Endodermal cell (in vitro differentiated cells): ENCODE measurements at places on chromosomes 12 and 14. TPM values are rescaled to one million over a fixed set of nuclear protein-coding genes. Genes with fewer than 3 reads are reported as not detected.
A peak's percentile ranks its signal among the peaks of the same experiment; 100 is the strongest.

Gene MON2
- total RNA-seq = 42.3 to 51.6 TPM (median 43.3 TPM) in 3 replicates

GRCh38 chr14:94081386-94081820 is 293 bp downstream of the IFI27L1 start:
- H3K27me3 ChIP-seq = no peaks in the 10 kb centered on the region
- no peaks in the 10 kb centered on the region for H3K4me1 ChIP-seq
- no peak for DNase-seq
- peaks cover 24% of the 10 kb centered on the region for H3K36me3 ChIP-seq
- no peak overlapping the region for H3K27ac ChIP-seq

GRCh38 chr12:84435682-84436081 is 476.9 kb downstream of the SLC6A15 start:
- no peaks in the 10 kb centered on the region for H3K27me3 ChIP-seq
- no peaks in the 10 kb centered on the region for H3K4me1 ChIP-seq
- no peak for DNase-seq
- no peaks in the 10 kb centered on the region for H3K36me3 ChIP-seq
- H3K4me3 ChIP-seq = no peak overlapping the region

- H3K27ac ChIP-seq = no peak overlapping the region
- H3K36me3 ChIP-seq = no peaks in the 10 kb centered on the region
- H3K27me3 ChIP-seq = no peaks in the 10 kb centered on the region
- DNase-seq = no peak
- no peaks in the 10 kb centered on the region for H3K4me1 ChIP-seq
These were observed 15.2 kb downstream of the STON2 start for GRCh38 chr14:81384900-81385299.

DNA sequence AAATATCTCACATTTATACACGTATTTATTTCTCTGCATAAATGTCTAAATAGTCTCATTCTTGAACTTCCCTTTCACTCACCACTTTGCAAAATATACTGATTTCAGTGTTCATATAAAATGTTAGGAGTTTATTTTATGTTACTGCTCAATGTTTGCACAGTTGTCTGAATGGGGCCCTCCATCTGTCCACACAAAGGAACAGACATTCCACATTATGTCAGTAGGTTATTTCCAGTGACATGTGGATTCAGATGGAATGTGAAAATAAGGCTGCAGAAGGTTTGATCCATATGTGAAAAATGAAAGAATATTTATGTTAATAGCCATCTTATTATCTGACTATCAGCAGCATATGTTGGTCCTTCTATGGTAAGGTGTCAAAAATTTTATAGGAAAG is 994.4 kb upstream of the SEL1L start:
- no peaks in the 10 kb centered on the region for H3K36me3 ChIP-seq
- no peak overlapping the region for H3K27ac ChIP-seq
- H3K4me1 ChIP-seq = no peaks in the 10 kb centered on the region
- H3K27me3 ChIP-seq = no peaks in the 10 kb centered on the region
- DNase-seq = no peak

DNA sequence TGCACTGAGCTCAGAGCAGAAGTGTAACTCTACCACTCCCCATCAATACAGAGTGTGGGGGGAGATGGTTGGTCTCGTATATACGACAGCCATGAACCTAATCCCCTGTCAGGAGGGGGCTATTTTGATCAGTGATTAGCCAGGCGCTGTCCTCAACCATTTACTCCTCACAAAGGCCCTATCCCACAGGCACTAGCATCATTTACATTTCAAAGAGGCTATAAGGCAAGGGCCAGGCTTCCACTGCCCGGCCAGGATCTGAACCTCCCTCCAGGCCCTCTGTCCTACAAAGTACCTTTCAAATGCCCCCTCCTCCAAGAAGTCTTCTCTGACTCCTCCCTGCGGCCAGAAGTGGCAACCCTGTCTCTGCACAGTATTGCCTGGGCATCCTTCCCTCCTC is 74.7 kb downstream of the ITPK1 start:
- H3K4me3 ChIP-seq = no peak overlapping the region
- DNase-seq = peak; percentile 72
- no peaks in the 10 kb centered on the region for H3K27me3 ChIP-seq
- H3K27ac ChIP-seq = no peak overlapping the region

- H3K27ac ChIP-seq = no peak overlapping the region
- H3K4me1 ChIP-seq = peaks cover 16% of the 10 kb centered on the region
- no peak for DNase-seq
- H3K27me3 ChIP-seq = no peaks in the 10 kb centered on the region
These were observed 210.1 kb upstream of the EEA1 start for GRCh38 chr12:93139028-93139665.
